ENCODE measurements at places on chromosomes 5 and 9.

GRCh38 chr5:41935544-41935943 is 10.5 kb downstream of the FBXO4 start:
- no peak for DNase-seq

- DNase-seq: no peak
Measured at GRCh38 chr9:79043916-79044315, 527.8 kb upstream of the TLE4 start.

DNA sequence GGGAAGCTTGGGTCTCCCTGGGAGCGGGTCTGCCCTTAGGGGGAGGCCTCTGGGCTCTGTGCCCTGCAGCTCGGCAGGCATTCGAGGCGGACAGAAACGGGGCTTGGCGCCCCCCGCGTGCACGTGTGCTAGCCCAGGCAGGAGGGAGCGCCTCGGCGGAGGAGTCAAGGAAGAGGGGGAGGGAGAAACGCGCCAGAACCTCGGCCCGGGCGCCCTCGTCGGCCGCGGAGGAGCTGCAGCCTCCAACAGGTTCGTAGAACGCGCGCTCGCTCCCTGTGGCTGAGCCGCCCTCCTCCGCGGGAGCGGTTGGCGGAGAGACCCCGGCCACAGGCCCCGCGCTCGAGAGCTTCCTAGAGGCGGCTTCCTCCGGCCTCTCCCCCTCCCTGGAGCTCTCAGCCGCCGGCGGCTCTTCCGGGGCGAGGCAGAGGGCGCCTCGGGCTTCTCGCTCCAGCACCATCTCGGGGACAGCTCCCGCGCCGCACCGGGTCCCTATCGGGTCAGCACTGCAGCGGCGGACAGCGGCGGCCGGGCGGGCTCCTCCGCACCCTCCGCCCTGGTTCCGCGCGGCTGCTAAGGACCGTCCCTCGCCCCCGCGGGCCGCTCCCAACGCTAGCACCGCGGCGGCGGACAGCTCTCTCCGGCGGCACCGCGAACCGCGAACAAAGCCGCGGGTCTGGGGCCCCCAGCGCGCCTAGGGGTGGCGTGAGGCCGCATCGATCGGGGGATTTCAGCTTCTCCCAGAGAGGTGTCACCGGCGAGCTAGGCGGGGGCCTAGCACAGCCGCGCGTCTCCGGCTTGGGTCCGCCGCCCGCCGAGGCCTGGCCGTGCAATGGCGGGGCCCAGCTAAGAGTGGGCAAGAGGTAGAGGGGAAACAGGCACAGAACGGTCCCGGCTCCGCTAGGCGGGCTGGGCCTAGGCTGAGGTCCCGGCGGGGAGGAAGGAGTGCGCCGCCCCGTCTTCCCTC is 74.6 kb upstream of the CPLX2 start:
- peak; percentile 84 for DNase-seq

DNA sequence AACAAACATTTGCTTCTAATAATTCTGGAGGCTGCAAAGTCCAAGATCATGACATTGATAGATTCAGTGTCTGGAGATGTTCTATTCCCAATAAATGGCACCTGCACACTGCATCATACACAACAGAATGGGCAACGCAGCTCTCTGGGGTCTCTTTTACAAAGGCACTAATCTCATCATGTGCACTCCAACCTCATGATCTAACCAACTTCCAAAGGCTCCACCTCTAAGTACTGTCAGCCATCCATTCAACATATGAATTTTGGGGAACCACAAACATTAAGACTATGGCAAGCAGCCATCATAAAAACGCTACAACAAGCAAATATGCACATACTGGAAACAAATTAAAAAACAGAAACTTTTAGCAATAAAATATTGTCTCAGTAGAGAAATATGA is 121.1 kb downstream of the CYLC2 start:
- DNase-seq: no peak

DNA sequence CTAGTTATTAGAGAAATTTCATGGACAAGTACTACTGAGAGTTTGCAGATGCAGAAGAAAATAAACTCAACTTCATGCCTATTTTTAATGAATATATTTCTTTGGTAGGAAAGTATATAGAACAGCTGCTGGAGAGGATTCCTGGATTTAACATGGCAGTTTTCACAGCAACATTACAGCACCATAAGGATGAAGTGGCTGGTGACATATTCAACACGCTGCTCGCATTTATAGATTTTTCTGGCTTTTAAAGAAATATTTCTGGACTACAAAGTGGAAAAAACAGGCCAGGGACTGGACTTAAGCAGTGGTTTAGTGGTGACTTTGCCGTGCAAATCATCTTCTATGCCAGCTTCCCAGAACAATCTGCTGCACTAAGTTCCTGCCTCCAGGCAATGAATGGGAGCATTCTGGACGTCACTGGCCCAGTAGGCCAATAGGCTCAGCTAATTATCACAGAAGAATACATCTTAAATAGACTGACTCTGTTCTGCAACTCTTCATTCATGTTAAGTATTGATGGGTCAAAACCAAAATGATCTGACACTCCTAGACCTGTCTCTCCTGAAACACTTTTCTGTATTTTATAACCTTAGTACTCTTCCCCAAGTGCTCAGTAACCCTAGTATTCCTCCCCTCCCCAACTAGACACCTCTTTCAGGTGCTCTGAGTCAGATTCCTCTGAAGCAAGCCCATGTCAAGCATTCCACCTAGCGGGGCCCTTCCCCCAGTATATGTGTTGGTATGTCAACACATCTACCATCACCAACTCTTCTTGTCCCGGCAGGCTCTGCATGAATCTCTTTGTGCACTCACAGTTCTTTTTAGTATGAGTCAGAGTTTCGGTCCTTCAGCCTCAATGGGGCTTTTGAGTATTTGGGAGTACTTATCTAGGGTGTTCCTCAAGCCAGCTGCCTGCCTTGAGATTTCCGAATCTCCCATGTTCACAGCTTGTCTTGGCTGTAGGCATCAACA is 625.5 kb downstream of the CHSY3 start:
- no peak for DNase-seq

DNA sequence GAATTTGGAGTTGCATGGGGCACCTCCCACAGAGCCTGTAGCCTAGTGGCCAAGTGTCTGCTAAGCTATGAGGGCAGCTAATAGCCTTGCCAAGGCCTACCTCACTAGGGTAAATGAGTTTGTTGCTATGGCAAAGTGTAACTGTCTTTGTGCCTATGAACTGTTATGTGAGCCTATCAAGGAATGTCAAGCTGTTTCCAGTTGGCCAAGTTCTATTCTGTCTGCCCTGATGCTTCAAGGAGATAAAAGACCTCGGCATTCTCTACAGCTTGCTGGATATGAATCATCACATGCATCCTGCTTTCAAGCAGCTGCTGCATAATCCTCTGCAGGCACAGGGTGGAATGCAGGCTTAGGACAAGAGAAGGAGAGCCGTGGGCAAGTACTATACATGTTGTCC is 69.8 kb upstream of the CCDC112 start:
- no peak for DNase-seq

DNA sequence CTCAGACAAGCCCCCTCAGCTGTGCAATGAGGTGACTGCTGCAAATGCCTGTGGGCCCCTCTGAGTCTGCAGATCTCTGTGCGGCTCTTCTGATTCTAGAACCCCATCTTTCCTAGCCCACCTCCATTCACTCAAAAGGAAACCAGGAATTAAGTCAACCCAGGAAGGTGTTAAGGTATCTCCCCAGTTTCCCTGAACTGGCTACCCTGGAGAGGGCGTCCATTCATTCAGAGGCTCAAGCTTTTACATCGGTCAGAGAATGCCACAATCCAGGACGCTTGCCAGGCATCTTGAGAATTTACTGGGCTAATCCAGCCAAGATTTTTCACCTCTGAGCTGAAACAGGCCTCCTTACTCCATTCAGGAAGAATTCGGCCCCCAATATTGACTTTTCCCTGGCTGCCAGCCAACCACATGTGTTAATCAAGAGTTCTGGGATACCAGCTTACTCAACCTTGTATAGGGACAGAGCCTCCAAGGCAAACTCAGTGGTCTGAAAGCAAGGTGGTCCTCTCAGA is 889 bp upstream of the ADAMTS12 start:
- DNase-seq: peak; percentile 50

GRCh38 chr9:89743573-89744254 is 138.9 kb downstream of the GADD45G start:
- no peak for DNase-seq

GRCh38 chr9:136991993-136992818 is at the start of gene PAXX:
Gene PAXX, plus strand, starts transcription at chr9:136992422. Its CDS starts 22 bp downstream, at chr9:136992444.
- peak; percentile 95 for DNase-seq

DNA sequence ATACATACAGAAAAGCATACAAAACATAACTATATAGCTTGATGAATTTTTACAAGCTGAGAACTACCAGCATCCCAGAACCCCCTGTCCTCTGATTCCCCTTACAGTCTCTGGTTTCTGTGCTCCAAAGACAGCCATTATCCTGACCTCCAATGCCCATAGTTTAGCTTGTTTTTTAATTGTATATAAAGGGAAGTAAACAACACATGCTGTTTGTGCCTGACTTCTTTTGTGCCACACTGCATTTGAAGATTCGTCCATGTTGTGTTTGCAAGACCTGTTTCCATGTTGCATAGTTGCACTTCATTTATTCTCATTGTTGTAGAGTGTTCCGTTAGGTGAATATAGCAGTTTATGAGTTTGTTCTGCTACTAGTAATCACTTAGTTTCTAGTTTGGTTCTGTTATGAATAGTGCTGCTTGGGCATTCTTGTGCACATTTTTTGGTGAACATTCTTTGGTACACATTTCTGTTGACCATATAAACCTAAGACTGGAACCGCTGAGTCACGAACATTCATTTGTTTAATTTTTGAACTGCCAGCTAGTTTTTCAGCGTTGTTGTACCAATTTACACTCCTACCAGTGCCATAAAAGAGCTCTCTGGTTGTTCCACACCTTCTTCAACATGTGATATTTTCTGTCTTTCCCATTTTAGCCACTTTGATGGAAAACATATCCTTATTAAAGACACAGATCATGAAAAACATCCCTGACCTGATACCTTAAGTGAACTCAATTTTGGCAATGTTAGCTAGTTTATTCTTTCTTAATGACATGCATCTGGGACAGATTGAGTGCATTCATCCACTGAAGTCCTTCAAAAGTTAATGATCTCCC is 78.1 kb upstream of the ANXA1 start:
- no peak for DNase-seq

DNA sequence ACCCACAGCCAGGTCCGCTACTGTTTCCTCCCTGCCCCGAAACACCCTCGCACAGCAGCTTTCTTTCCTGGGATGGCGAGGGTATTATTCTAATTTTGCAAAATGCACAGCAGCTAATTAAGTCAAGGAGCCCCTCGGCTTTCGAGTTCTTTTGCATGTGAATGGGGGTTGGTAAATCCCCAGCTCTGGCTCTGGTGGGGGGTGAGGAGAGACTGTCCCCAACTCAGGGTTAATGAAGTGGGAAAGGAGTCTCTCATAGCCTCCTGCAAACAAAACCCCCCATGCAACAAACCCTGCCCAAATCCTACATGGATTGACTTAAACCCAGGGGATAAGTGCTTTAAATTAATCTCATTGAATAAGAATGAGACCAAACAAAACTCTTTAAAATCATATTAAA is 8.8 kb downstream of the BARHL1 start:
- DNase-seq: no peak

DNA sequence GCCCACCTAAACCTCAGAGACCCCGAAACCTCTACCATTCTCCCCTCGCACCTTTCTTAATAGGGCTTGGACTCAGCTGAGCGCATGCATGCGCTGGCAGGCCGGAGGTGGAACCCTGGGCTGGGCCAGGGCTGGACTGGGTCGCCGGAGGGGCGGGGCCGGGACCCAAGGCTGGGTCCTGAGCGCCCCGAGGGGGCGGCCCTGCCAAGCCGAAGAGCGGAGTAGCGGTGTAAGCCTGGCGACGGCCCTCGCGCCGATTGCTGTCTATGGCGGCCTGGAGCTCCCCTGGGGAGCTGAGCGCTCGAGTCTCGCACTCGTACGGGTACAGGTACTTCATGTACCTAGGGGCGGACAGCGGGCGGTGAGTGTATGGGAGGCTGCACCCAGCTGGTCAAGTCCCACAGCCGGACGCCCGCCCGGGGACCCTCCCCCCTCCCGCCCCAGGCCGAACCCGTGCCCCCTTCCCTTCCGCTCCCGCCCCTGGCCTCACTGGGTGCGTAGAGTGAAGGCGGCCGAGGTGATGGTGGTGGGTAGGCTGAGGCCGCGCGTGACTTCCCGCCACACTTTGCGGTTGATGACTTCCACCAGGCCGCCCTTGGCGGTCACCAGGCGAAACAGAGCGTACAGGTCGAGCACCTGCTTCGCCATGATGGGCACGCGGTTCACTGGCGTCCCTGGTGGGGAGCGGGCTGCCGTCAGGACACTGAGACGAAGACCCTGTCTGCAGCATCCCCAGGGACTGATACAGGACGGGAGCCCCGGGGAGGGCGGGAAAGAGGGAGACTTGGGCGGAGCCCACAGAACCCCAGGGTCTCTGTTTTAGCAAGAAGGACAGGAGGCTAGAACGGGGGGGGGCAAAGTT is 3.3 kb upstream of the DCTN3 start:
- DNase-seq: no peak

DNA sequence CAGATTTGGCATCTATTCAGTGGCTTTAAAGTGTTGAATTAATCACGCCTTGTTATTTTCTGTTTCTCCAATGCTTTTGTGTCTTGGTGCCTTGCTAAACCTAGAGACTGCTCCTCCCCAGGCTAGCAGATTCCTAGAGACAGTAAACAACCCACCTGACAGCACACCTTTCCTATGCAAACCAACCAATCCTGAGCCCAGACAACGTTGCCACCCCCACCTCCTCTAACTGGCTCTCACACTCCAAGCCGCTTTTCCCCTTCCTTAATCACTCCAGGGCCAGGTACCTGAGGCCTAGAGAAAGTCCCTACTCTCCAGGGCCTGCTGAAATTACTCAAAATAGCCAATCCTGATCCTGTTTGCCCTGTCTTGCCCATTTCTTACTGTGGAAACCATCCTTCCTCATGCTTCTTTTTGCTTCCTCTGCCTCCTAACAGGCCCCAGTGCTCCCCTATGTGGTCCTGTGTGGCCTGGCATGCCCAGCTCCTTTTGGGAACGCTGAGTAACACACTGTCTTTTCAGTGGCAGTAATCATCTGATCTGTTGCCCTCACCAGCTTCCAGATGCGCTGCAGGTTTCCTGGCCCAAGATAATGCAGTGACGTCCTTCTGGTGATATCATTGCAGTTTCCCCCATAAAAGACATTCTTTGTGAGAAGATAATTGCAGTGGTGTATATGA is 53.4 kb downstream of the GAS1 start:
- peak; percentile 16 for DNase-seq

Data from body of pancreas (tissue), 4 donors.